Substantia nigra (tissue), 51 donors: ENCODE measurements at places on chromosomes 3 and 15.

DNA sequence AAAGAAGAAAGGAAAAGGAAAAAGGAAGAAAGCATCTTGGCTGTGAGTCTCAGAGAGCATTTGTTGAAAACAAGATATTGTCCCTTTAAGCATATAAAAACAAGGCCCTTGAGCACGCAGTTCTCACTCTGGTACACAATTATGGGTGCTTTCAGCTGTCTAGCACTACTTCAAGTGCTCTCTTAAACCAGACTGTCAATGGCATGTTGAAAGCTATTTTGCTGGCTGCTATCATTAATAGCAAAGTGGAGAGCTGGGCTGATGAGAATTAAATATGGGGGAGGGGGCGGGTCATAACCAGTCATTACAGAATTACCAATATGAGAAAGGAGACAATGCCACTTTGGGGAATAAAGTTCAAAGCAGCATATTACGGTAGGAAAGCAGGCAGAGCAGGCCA, 9.3 kb downstream of the TLE3 start:
- DNase-seq = no peak

DNA sequence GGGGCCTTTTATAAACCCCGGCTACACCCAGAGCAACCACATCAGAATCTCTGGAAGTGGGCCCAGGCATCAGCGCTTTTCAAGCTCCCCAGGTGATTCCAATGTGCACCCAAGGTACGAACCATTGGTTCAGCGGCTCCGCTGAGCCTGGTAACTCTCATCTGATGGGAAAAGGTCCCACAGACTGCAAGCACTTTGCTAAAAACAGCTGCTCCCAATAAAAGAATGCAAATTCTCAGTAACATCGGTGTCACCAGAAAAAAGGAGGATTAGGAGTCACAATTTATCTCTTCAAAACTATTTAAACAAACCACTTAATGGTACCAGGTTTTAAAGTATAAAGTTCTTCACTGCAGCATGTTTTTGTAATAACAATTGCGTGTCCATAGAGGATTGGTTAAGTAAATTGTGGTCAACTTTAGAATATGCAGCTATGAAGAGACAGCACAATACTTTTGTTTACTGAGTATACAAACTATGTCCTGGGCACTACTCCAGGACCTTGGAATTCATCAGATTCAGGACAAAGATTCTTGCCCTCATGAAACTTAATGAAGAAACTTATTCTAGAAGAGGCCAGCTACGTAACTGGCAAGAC, 660.7 kb upstream of the ADAMTS9 start:
- no peak for DNase-seq

DNA sequence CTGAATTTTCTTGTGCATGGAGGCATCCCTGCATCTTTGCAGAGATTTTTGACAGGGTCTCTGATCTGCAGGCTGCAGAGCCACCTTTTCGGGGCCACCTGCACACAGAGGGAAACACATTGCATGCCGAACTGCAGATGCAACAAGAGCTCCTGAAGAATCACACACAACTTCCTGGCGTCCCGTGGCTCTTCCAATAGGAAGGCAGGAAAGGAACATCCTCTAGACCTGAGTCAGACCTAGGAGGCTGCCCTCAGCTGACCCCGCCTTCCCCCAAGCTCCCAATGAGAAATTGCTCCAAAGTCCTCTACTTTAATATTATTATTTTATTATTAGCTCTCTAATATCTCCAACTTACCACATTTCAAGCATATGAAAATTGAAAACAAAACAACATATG, 213.2 kb upstream of the ARRDC4 start:
- DNase-seq = no peak

GRCh38 chr3:32500880-32501782, 1.5 kb downstream of the CMTM6 start:
- no peak for DNase-seq

DNA sequence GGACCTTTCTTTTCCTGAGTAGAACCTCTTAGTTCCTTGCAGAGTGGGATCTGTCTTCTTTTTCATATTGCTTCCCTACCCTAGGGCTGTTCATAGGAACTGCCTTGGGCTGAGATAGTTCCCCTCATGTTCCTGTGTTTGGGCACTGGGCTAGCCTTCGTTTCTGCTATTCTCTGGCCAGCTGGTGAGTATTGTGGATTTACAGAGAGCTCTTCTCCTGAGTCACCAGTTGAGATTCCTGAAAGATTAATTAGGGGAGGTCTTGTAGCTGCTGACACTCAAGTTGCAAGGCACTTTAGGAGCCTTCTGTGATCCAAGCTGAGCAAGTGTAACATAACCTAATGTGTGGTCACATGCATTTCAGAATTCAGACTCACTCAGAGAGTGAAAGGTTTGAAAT, 30.7 kb downstream of the CHD2 start:
- no peak for DNase-seq

DNA sequence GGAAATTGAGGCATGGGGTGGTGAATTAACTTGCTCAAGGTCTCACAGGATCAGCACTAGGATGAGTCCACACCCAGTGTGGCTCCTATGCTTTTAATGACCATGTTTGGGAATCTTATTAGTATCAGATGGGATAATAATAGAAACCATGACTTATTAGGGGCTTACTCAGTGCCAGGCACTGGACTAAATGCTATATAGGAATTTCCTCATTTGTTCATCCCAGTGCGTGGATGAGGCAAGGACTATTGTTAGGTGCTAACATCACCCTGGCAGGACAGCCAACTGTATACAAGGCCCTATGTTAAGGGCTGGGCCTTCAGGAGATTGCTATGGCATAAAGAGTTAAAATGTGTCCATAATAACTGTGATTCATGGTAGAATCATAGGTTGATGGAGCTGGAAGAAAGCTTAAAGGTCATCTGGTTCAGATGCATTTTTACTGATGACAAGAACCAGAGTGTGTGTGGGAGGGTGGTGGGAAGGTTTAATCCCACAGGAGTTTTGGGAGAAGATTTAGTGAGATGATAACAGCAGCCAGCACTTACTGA, 4.7 kb upstream of the FEM1B start:
- no peak for DNase-seq

DNA sequence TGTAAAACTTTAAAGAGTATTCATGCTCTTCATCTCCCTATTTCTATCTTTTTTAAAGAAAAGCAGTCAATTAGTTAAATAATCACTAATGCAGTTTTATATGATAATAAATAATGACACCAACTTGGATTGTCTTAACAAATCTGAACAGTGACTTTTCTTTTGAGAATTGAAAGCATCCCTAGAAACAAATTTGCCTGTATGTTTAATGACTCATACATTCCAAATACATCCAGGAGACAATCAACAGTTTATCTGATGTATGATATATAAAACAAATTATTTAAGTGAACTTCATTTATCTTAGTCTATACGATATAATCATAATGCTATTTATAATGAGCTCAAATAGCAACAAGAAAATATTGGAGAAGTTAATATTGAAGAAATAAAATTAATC, 78.0 kb downstream of the ALCAM start:
- DNase-seq = no peak

DNA sequence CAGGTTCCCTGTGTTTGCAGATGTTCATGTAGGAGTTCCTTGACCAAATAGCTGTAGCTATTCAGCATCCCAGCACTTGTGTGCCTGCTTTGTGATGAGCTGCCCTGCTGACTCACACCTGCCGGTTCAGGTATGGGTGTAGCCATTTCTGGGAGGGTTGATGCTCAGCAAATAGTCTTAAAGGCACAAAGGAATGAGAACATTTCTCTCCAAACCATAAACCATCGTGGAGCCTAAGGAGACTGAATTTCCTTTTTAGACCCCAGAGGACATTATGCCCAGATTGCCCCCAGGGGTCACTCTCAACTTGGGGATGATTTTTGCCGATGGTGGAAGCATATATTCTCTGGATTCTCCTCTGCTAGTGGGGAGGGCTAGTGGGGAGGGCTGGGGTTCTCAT, 80.6 kb downstream of the ADAMTSL3 start:
- DNase-seq = no peak

- DNase-seq = no peak
These were observed 192.6 kb upstream of the PROK2 start for GRCh38 chr3:71977525-71977924.

- no peak for DNase-seq
These were observed 4.5 kb downstream of the NDUFB5 start for GRCh38 chr3:179608931-179609720.

- DNase-seq = no peak
These were observed 720.2 kb downstream of the ROBO1 start for GRCh38 chr3:79047581-79047980.

- no peak for DNase-seq
These were observed 2.8 kb downstream of the CHD2 start for GRCh38 chr15:92902737-92903593.

DNA sequence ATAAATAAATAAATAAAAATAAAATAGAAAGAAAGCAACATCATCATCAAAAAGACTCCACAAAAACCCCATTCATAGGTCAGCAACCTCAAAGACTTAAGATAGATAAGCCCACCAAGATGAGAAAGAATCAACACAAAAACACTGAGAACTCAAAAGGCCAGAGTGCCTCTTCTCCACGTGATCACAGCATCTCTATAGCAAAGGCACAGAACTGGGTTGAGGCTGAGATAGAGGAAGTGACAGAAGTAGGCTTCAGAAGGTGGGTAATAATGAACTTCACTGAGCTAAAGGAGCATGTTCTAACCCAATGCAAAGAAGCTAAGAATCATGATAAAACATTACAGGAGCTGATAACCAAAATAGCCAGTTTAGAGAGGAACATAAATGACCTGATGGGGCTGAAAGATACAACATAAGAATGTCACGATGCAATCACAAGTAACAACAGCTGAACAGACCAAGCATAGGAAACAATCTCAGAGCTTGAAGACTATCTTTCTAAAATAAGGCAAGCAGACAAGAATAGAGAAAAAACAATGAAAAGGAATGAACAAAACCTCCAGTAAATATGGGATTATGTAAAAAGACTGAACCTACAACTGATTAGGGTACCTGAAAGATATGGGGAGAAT, 26.4 kb downstream of the GNB5 start:
- DNase-seq = no peak

- DNase-seq = no peak
These were observed 711.0 kb downstream of the MECOM start for GRCh38 chr3:168952551-168952950.

- no peak for DNase-seq
These were observed 13.8 kb downstream of the ZIC4 start for GRCh38 chr3:147392625-147392946.

GRCh38 chr15:51414256-51414860, 72.9 kb downstream of the GLDN start:
- no peak for DNase-seq

- no peak for DNase-seq
These were observed 56.1 kb downstream of the ACAP2 start for GRCh38 chr3:195386739-195387138.

DNA sequence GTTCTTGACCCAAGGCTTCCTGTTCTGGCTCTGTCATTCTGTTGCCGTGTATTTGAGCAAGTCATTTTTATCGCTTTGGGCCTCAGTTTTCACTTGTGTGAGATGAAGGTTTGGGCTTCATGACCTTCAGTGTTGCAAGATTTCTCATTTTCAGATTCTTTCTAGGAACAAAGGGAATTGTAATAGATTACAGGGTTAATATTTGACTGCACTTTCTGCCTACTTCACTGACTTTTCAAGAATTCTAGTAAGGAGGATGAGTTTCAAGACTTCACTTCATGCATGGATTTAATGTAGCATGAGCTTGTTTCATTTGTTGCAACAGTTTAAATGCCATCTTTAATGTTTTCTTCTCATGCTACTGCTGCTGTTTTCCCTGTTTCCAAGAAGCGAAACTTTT, 226.5 kb downstream of the NLGN1 start:
- no peak for DNase-seq

DNA sequence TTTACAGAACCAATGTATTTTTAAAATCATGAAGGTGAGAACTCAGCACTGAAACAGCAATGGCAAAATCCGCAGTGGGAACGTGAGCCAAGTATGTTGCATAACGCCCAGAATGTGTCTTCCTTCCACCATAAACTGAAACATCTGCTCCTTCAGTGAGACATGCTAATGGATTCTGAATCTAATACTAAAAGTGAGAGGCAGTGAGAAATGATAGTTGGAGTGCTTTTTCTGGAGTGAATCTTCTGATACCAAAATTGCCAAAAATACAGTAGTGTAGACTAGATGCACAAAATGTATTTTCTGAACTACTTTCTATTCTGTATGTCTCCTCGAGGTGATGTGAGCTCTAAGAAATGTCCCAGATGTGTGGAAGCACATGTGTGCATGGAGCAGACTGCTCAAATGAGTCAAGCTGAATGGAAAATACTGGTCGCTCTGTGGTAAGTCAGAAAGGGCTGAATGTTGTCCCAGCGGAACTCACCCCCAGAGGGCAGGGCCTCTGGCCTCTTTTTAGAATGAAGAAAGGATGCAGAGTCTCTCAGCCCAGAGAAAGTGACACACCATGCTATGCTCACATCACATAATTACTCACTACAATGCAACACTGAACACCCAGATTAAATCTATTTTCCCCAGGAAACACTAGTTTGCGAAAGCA, 73.0 kb downstream of the ATP10A start:
- DNase-seq = no peak

DNA sequence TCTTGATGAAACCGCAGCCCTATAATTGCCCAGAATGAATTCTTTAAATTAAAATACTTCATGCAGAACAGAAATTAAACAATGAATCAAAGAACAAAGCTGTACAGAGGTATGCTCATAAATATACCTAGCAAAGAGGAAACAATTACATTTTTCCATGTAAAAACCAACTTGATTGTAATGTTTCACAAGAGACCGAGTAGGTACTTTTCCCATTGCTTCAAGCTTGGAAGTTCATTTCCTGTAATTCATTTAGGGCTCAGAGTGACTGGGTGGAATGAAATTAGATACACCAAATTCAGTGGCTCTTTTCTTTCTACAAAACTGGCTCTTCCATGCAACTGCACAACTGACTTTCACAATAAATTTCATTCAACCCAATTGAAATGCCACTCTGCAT, 51.4 kb downstream of the FHIT start:
- no peak for DNase-seq

- DNase-seq = no peak
These were observed 173.8 kb downstream of the ADAMTS17 start for GRCh38 chr15:100167884-100168375.

GRCh38 chr3:113754494-113755159, 7.8 kb downstream of the ATP6V1A start:
- no peak for DNase-seq

DNA sequence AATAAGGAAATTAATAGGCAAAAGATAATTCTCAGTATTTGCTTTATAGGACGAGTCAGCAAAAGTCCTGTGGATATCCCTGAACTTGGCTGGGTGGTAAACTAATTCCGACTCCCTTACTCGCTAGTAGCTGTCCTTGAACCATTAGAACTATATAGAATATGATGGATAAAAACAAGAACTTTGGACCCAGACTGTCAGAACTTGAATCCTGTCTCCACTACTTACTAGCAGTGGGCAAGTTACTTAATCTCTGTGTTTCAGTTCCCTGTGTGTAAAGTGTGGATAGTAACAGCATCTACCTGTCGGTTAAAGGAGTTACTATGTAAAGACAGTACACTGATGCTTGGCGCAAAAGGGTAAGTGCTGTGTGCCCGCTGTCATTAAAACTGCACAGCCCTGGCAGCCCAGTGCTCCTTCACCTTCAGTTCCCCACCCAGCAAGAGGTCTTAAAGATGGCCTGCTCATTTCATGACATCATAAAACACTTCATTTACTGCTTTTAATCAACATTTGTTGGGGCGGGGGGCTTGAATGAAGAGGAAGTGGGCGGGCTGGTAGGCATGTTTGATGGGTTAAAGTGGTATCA, 7.3 kb downstream of the TPM1 start:
- no peak for DNase-seq

- no peak for DNase-seq
These were observed 483.2 kb downstream of the RBMS3 start for GRCh38 chr3:29764041-29764440.
